ENCODE measurements at places on chromosomes 7 and 10.

GRCh38 chr7:46486256-46487206 lies 565.5 kb upstream of the IGFBP3 start:
- no peak for DNase-seq

- no peak for DNase-seq
Measured at GRCh38 chr10:25017154-25017590, 760 bp downstream of the THNSL1 start.

DNA sequence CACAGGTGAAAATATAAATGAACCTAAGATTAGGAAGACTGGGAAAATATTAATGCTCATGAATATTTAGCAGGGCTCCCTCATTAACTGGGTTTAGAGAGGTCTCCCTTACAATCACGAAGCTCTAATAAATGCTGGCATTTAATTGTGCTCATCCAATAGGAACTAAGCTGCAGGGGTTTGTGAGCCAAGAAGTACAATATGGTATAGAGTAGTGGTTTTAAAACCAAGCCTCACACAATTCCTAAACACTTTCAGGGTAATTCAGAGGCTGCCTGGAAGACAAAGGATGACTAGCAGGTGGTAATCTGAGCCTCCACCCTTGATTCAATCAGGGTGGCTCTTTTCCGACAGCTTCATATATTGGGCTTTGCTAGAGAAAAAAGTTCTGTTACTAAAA lies 103.3 kb downstream of the GPAM start:
- DNase-seq = no peak

DNA sequence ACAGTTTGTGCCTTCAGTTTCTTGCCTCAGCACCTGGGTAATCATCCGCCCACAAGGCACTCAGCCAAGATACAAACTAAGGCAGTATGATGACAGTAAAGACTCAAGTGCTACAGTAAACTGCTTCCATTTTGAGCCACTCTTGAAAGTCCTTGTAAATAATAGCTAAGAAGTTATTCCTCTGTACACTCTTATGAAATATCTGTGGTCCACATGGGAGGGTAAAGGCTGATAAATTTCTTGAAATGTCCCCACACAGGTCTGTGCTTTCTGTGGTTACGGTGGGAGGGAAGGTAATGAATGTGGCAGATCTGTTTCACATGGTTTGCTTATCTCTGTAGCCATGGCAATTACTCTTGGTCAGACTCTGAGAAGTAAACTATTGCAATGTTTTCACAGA lies 551.0 kb upstream of the ZWINT start:
- no peak for DNase-seq

GRCh38 chr10:52853704-52854103 lies 81.1 kb upstream of the MBL2 start:
- DNase-seq = no peak

- no peak for DNase-seq
Measured at GRCh38 chr7:70758646-70759045, 373.3 kb upstream of the GALNT17 start.

DNA sequence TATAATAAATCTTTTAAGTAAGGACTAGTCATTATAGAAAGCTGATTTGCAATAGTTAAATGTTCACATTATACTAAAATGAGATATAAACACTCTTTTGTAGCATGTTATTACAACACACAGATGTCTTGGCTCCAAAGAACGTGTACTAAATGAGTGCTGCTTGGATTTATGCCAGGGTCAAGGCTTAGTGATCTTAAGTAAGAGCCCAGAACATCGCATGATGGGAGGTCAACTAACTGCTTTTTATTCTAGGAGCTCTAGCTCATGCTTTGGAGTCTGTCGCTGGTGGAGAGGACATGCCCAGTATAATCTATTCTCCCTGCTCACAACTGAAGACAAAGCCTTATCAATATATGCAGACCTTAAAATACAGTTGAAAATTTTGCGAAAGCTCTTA lies 315.1 kb downstream of the BBS9 start:
- DNase-seq = no peak

DNA sequence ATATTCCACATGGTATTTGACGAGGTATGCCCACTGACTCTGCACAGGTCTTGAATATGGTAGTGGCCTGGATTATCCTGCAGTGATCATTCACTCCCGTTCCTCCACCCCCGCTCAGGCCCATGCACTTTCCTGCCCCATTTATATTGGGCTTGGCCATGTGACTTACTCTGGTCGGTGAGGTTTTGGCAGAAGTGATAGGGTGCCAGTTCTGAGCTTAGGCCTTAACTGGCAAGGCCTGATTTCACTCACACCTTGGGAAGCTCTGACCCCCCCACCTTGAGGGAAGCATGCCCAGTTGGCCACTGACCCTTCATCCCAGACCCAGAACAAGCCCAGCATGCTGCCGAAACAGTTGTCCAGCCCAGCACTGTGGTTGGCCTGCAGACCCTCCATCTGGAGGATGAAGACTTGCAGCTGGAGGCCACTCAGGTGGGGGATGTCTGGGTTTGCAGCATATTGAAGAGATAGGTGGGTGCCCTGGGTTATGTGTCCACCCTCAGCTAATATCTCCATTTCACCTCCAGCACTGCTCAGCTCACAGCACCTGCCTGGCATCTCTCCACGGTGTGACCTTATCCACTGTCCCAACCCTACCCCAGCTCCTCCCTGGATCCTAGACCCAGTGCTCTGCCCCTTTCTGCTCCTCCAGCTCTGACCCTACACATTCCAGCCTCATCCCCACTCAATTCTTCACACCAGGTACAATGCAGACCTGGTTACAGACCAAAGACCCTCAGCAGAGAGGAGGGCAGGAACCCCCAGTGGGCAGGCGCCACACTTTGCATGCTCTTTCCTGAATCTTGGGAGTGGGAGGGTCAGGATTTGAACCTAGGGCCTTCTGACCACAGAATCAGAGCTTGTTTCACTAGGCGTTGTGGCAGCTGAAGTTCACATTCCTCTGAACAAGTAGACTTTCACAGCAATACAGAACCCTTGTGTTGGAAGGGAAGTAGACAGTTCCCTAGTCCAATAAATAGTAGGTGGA lies 138.1 kb upstream of the CHST15 start:
- DNase-seq = no peak

DNA sequence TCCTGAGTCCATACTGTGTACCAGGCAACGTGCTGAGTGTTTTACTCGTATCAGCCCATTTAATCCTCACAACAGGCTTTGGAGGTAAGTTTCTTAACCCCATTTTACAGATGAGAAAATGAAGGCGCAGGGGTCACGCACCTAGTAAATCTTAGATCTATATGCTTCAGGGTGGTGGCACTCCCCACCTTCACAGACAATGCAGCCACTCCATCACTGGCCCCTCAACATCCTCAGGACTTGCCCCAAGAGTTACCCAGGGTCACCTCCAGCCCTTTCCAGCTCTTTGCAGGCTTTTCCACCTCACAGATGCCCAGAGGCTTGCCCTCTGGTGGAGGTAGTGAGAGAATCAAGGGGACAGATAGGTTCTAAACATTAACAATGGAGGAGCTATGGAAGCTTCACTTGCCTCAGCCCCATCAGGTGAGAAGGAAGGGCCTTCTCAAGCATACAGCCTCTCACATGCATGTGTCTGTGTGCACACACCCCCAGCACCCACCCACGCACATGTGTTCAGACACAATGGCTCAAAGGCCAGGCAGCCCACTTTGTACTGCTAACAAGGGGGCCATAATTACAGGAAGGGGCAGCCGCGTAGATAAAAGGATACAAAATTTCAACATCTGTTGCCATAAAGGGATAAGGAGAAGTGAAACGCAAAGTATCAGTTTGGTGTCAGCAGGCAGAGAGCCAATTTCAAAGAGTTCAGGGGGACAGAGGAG lies 29.1 kb downstream of the DPCD start:
- DNase-seq = no peak

- no peak for DNase-seq
Measured at GRCh38 chr10:50152792-50153272, 85.1 kb downstream of the WASHC2A start.

DNA sequence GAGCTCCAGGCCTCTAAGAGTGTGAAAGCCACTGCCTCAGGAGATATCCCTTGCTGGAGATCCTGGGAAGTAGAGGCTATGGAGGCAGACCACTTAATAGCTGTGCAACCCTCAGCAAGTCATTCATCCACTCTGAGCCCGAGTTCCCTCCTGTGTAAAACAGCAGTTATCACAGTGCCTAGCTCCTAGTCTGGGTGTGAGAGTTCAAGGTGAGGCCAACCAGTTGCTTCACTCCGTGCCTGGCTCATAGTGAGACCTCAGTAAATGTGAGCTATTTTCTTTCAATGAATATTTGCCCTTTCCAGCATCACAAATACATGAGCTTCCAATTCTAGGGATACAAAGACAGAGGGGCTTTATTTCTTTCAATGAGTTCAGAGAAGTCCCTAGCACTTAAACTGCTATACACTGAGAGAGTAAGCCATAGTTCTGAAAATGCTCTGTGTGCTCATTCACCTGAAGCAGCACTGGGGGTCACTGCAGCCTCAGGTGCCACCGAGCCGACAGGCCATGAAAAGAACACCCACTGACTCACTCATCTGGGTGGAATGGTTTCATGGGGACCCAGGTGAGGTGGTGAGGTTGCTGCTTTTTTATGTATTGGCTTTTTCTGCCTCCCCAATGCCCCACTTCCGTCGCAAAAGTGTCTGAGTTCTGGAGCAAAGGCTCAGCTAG lies 259.8 kb downstream of the KCNMA1 start:
- DNase-seq = no peak

- DNase-seq = no peak
Measured at GRCh38 chr7:132160611-132161532, 415.4 kb downstream of the PLXNA4 start.

GRCh38 chr10:42887734-42888503 lies 105.3 kb downstream of the BMS1 start:
- no peak for DNase-seq

DNA sequence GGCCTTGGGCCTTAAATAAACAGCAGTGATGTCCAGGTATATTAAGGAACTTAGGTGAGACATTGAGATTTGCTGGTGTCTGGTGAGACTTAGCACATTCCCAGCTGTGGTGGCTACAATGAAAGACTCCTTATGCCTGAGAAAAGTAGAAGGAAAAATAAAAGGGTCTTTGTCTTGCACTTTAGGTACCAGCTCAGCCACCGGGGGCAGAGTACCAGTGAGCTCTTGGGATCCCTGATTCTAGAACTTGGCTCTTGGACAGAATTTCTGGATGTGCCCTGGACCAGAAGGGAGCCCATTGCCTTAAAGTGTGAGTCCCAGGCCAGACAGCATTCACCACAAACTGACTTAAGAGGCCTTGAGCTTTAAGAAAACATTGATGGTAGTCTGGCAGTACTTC lies 1038.7 kb downstream of the SORCS3 start:
- DNase-seq = no peak

DNA sequence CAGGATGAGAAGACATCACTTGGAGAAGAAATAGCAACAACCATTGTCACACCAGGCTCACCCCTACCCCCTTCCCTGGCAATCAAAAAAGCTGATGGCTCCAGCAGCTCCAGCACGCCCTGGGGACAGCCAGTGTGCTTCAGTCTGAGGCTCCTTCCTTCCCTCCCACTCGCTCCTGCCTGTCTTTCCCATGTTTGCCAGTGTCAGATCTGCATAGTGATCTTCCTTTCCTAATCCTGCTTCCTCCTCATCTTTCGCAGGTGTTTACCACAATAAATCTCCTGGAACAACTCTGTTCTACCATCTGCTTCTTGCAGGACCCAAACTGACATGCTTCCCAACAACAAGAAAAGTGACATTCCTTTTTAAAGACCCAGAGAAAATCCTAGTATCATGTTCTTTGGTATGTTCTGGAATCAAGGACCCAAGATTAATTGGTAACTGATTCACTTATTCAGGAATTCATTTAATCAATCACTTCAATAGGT lies 57.1 kb downstream of the STEAP1B start:
- DNase-seq = no peak
